Osteoblast (primary cell): ENCODE measurements at places on chromosomes 7 and 10. TPM values are rescaled to one million over a fixed set of nuclear protein-coding genes. Genes with fewer than 3 reads are reported as not detected.

IL2RA gene
- not detected in 2 replicates for total RNA-seq

PRSS2 gene
- total RNA-seq: not detected in 2 replicates

DNA sequence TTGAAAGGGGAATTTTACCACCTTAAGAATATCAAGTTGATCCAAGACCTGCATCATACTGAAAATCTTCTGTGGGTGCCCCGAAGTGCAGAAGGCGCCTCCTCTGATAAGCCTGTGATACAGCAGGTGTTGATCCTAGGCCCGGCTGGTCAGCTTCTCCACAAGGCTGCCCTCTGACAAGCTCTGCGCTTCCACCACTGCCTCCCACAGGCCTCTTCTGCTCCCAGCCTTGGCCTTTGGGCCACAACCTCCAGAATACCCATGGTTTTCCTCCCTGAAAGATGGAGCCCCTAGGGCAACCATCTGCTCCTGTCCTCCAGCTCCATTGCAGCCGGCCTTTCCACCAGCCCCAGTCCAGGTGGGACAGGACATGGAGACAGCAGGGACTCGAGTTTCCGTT lies 5.6 kb upstream of the OGDHL start:
- DNase-seq: no peak

DNA sequence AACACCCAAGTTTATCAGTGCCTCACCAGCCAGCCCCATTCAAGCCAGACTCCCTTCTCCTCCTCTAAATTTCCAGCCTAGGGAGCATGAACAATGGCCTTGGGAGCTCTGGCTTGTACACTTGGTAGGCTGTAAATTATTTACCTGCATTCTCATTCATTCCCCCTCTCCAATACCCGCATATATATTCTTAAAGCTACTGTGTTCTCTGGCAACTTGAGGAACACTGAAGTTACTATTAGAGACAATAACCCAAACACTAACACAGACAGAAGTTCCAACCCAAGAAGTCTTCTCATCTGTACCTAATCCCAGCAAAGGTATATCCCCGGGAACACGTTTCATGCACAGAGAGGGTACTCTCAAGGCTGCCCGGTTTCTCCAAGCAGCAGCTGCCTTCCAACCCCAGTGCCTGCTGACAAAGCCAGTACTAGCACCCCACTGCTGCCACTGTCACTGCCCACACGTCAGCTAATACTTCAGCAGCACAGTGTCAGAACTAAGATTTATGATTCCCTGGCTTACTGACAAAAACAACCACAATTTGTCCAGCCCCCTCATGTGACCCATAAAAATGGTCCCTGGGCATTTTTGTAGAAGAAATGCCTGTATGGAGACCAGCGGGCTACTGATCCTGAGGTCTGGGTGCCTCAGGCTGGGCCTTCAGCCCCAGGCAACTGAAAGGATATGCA lies 3.1 kb downstream of the WDR91 start:
- DNase-seq: no peak

DNA sequence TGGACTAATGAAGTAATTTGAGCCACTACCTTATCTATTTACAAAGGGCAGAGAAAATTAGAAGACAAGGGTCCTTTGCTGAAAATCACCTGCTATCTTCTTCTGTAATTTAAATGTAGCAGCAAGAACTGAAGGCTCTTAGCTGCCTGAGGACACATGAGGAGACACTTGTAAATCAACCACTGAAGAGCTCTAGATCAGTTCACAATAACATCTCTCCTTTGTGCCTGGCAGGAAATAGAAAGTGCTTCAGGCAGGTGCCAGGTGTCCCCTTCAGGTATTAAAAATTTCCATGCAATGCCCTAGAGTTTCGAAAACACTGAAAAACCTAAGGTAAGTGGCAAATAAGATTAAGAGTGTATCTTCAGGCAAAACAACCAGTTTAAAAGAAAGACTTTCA lies 474.6 kb downstream of the GRM8 start:
- DNase-seq: no peak

DNA sequence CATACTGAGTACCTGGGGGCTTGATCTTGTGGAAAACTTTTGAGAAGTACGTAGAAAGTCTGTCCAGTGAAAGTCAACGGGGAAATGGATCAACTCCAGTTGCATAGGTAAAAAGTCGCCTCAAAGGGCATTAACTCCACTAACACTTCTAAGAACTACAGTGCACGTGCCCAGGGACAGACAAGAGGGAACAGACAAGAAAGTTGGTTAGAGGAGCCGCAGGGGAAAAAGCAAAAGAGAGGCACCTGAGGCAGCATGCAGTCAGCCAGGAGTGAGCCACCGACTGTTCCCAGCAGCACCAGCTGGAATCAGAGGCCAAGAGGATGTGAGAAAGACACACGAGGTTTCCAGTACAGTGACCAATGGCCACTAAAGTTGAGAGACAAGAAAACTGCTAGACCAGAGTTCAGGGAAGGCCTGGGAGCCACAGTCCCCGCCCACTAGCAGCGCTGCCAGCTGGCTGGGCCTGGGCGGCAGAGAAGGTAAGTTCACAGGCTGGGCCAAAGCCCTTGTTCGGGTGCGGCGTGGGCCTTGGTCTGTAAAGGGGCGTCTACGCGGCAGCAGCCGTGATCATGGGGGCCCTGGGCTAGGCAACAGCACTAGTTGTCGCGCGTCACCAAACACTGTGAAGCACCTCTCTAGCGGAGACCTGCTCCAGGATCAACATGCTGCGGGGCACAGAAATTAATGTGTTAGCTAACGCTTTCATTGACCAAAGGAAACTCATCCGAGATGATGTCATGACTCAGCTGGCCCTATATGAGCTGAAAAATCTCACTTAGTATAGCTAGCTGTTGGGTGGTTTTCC lies 14.0 kb downstream of the ITGB1 start:
- DNase-seq: no peak

GRCh38 chr10:129877773-129878371 lies 86.2 kb downstream of the EBF3 start:
- DNase-seq: peak; percentile 80

DNA sequence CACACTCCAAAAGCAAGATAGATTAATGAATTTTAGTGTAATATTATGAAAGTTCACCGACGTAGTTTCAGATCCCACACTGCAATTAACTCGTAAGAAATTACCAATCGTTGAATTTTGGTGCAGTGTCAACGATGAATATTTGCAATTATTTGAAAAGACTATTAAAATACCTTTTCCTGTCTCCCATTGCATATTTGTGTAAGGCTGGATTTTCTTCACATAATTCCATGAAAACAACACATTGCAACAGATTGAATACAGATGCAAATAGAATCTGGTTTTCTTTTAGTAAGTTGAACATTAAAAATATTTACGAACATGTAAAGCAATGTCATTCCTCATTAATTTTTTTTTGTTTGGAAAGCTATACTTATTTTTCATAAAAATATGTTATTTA lies 50.9 kb downstream of the DNMBP start:
- DNase-seq: no peak
